ENCODE measurements at places on chromosomes 13 and 19.

DNA sequence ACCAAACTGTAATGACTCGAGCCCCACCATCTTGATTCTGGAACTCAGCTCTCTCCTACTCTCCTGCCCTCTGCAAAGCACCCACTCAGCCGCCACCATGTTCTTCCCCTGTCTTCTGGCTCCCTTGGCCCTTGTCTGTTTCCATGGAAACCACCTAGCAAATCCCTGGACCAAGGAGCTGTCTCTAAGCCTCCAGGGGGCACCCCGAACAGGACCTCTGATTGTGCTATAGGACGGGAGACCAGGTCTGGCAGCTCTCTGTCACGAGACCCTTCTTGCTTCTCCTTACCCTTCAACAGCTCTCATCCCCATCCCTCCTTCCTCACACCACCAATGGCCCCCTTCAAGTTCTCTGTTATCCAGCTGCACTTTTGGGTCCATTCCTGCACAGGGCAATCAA lies 277.7 kb upstream of the ZNF507 start:
- DNase-seq, result no peak

GRCh38 chr19:45404557-45405434 lies at the start of gene PPP1R13L:
Gene PPP1R13L, minus strand, starts transcription at chr19:45405069. Its CDS starts 6,751 bp downstream, at chr19:45398318.
- no peak for DNase-seq

DNA sequence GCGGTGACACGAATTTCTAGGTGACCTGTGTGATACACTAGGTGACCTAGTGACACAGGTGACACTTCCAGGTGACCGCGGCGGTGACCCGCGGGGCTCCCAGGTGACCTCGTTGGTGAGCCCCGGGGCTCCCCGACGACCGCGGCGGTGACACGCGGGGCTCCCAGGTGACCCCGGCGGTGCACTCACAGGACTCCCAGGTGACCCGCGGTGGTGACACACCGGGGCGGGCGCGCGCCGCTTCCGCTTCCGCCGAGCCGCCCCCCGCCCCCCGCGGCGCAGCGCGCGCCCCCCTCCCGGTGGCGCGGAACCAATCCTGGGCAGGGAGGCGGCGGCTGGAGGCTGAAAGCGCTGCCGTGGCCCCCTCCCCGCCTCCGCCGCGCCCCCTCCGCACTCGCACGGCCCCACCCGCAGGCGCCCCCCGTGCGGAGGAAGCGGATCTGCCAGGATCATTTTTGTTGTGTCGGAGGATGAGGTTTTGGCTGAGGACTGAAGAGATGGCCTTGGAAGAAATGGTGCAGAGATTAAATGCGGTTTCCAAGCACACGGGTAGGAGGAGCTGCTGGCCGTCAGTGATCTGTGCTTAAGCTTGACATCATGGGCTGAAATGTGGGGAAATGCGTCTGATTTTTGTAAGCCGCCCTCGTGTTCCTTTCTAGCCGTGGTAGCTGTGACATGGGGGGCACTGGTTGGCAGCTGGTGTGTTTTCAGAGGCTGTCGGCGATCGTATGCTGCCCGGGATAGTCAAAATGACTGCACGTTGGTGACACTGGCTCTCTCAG lies at the start of gene MCF2L:
MCF2L (plus strand) TSS at position 305 of the 782 bp plus-strand sequence; CDS start at position 471, 166 bp downstream.
- DNase-seq, result no peak

- DNase-seq, result no peak
Observed at GRCh38 chr13:36082396-36082795, 48.8 kb downstream of the DCLK1 start.

- no peak for DNase-seq
Observed at GRCh38 chr19:6802336-6803035, 30.0 kb downstream of the VAV1 start.
